ENCODE measurements at places on chromosomes 2 and 18.

- no peak for DNase-seq
Observed at GRCh38 chr2:16382451-16382850, 283.2 kb downstream of the CYRIA start.

DNA sequence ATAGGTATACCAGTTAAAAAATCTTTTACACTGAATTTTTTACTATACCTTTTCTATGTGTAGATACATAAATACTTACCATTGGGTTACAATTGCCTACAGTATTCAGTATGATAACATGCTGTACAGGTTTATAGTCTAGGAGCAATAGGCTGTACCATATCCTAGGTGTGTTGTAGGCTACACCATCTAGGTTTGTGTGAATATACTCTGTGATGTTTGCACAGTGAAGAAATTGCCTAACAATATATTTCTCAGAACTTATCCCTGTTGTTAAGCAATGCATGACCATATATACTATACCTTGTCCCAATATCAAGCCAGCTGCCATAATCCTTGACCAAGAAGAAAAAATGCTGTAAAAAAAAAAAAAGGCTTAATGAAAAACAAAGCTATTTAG is 114.5 kb downstream of the PIGN start:
- no peak for DNase-seq

- no peak for DNase-seq
Observed at GRCh38 chr2:100952512-100952911, 49.6 kb upstream of the RPL31 start.

DNA sequence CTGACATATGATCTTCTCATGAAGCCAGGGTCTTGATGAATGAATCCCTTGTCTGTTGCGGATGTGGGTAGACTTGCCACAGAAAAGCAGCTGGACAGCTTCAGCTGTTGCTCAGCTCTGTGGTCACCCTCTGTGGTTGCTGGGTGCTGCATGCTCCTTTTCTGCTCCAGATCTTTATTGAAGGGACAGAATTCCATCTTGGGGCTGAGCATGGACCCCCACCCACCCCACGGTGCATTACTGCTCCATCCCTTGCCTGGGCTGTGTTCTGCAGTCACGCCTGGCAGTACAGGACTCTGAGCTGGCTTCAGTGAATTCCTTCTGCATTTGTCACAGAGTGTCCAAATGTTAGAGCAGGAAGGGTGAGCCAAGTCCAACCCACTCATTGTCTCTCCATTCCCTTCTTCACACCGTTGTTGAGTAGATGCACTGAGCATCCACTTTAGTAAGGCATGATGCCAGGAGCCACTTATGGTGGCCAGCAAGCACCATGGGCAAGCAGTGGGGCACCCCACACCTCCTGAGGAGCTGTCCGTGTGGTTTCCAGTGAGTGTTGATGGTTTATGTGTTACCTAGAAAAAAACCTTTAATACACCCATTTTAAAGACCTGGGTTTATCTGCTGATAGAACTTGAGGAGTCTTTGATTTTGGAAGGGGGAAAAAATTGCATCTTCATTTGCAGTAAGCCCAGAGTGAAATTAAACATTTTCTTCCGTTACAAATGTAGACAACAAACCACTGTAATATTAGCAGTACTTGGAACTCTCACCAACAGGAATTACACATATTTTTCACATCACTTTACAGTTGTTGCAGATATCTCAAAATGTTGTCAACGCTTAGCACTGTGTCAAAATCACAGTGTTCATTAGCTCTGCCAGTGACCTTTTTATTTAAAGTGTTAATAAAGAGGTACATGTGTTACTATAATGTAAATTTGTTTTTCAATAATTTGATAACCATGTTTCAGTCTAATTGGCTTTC is 14.7 kb upstream of the ITGB6 start:
- DNase-seq, result no peak

DNA sequence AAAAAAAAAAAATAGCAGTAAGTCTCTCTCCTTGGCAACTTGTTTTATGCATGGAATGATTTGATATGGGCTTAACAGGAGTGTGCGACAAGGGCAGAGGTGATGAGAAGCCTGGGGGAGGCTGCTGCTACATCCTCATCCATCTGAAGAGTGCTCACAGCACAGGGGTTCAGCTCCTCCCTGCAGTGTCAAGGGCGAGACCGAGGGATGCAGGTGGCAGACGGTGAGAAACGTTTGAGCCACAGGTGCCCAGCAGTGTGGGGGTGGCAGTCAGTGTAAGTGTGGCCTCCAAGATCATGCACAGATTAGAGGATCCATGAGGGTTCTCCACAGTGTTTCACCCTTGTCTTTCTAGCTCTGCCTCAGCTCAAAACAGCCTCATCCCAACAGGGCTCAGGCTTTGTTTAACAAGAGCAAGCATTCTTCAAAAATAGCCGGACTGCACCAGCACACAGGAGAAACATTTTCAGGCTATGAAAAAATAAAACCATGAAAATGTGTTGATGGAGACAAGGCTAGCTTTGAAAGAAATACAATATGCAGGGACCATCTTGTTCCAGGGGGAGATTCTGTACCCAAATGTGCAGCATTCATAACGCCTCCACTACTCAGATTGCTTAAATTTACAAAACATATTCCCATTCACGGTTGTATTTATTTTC is 324.5 kb upstream of the MYT1L start:
- no peak for DNase-seq

DNA sequence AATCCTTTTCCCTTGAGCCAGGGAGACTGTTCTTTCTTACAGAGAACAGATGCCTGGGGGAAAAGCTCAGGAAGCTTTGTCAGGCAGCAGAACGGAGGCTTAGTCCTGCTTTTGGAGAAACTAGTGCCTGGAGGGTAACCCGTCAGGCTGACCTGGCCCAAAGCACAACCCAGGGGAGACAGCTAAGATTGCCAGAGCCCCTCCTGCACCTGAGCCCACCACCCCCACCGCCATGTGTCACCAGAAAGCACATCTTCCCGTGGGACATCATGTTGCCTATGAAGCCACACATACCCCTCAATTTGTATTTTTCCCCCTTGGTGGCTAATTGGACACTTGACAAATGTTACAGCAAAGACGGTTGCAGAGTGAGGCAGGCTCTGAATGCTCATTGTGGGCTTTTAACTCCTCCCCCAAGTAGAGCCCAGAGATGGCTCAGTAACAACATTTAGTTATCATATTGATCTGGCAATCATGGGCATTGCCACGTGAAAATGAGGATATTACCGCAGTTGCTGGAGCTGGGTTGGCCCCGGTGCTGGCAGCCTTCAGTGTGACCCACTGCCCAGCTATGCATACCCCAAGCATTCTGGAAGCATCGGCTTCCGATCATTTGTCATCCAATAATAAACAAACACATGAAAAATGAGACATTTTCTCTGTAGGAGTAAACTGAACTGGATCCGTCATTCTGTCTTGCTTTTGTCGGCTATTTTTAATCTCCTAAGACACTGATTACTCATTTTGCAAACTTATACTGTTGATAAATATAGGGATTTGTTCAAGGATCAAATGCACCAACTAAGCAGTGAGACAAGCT is 229.5 kb downstream of the ATAD2B start:
- DNase-seq, result no peak

GRCh38 chr2:70850925-70851324 is 15.3 kb upstream of the CD207 start:
- no peak for DNase-seq

DNA sequence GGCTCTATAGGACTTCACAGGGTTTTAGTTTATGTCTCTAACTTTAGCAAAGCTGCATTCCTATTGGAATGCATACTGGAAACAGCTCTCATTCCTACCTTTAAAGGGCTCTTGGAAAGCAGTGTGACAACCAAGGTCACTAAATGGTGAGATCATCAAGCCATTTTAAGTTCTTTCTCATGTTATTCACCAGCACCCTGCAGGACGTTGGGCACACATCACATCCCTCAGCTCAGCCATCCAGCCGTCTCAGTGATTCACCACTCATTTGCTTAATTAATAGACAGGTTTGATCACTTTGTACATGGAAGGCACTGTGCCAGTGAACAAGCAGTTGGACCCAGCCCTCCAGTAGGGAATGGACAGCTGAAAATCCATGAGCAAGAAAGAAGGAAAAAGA is 32.2 kb upstream of the RBM44 start:
- no peak for DNase-seq

DNA sequence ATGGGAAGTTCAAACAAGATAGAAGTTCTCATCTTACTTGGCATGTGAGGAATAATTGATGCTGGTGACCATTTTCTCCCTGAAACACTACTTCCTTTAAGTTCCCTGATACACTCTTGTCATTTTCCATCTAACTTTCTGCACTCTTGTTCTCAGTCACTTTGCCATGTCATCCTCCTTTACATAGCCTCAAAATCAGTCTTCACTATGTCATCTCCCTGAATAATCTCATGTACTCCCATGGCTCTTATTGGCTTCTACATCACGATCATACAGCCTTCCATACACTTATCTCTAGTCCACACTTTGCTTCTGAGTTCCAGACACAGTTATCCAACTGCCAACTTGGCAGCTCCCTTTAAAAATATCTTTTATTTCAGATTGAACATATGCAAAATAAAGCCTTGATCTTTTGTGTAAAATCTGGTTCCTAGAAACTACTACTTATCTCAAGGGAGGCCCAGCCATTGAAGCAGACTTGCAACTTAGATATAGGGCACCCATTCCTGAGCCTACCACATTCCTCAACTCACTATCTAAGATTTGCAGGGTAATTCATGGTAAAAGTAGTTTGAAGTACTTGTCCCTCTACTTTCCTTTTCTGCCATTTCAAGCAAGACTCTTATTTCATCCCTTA is 1070.2 kb upstream of the NXPH2 start:
- no peak for DNase-seq

GRCh38 chr2:29777161-29777560 is 144.2 kb downstream of the ALK start:
- DNase-seq, result no peak

- DNase-seq, result no peak
Observed at GRCh38 chr2:129803871-129804270, 175.6 kb upstream of the RAB6C start.

DNA sequence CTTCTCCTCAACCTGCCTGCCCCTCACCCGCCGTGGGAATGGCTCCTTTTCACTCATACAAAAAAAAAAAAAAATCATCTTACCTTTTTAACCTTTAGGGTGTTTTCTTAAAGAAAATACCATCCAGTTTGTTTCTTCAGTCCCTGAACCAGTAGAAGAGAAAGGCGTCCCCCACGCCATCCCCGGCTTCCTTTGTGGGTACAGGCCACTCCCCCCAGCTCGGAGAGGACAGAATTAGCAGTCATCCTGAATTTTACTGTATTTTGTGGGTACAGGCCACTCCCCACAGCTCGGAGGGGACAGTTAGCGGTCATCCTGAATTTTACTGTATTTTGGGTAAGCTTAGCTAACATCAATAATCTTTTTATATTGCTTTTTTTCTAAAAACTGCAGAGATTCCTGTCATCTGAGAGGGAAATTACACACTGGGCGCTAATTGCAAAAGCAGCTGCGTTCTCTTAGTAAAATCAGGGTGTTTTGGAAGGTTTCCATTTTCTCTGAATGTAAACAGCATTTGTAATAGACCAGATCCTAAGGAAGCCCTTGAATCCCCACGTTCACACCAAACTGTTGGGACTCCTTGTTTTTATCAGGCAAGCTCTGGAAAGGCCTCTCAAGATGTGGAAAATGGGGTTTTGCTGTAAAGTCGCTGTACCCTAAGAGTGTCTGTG is 72.5 kb downstream of the NFATC1 start:
- DNase-seq, result no peak

GRCh38 chr18:28406533-28406932 is 229.6 kb upstream of the CDH2 start:
- no peak for DNase-seq

DNA sequence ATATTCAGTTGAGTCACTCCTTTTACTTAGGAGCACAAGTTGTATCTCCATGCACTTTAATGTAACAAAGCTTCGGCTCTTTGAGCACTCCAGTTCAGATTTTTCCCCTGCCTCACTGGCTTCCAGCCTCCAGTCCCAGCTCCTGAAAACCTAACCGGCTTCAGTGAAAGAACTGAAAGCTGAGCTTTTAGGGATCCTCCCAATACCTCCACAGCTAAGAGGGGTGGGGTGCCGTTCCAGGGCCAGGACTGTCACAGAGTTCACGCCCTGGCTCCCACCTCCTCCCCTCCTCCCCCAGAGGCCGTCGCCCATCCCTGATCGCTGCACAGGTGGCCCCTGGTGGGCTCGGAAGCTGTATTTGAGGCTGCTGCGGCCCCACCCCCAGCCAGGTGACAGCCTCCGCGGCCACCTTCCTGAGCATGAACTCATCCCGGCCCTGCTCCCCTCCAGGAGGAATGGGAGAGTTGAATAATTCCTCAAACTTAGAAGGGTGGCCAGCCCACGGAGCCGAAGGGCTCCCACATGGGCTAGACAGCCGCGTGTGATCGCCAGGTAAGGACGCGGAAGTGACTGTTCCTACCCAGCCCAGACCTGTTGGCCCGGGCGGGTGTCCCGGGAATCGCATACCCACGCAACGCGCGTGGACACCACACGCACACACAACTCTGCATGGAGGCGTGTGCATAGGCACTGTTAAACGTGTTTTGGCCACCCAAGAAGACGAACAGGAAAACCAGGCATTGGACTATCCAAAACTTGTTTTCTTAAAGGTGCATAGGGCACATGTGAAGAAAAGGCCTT is 1.8 kb downstream of the MYO5B start:
- DNase-seq, result no peak

GRCh38 chr2:158142568-158143332 is 41.1 kb downstream of the UPP2 start:
- no peak for DNase-seq

DNA sequence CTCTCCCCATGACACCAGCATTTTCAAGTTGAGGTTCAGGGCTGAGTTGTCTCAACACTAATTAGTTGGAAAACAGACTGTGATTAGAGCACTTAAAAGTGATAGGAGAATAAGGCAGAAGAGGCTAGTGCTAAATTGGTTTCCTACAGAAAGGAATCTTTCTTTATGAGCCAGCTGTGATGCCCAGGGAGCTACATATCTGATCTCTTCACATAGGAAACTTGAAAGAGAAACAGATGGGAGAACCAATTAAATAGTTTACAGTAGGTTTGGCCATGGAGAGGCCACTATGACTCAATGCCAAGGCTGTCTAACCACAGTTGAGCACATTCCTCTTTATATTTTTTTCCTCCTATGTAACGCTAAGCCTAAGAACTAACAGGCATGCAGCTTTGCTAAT is 418.3 kb upstream of the CYRIA start:
- no peak for DNase-seq

GRCh38 chr2:55099878-55100820 is 49.9 kb upstream of the RTN4 start:
- DNase-seq, result no peak
